ENCODE measurements at places on chromosomes 12 and 14. TPM values are rescaled to one million over a fixed set of nuclear protein-coding genes. Genes with fewer than 3 reads are reported as not detected.

Gene FLRT2
- total RNA-seq = 2.1 TPM

Gene CLEC9A
- not detected for total RNA-seq

Gene FGF6
- total RNA-seq = not detected

- H3K27ac ChIP-seq = no peak overlapping the region
- no peaks in the 10 kb centered on the region for H3K27me3 ChIP-seq
- no peak overlapping the region for H3K4me3 ChIP-seq
- peaks cover 3% of the 10 kb centered on the region for H3K36me3 ChIP-seq
- peaks cover 10% of the 10 kb centered on the region for H3K4me1 ChIP-seq
- DNase-seq = no peak
Observed at GRCh38 chr14:59297071-59297776, 108.8 kb downstream of the DAAM1 start.

DNA sequence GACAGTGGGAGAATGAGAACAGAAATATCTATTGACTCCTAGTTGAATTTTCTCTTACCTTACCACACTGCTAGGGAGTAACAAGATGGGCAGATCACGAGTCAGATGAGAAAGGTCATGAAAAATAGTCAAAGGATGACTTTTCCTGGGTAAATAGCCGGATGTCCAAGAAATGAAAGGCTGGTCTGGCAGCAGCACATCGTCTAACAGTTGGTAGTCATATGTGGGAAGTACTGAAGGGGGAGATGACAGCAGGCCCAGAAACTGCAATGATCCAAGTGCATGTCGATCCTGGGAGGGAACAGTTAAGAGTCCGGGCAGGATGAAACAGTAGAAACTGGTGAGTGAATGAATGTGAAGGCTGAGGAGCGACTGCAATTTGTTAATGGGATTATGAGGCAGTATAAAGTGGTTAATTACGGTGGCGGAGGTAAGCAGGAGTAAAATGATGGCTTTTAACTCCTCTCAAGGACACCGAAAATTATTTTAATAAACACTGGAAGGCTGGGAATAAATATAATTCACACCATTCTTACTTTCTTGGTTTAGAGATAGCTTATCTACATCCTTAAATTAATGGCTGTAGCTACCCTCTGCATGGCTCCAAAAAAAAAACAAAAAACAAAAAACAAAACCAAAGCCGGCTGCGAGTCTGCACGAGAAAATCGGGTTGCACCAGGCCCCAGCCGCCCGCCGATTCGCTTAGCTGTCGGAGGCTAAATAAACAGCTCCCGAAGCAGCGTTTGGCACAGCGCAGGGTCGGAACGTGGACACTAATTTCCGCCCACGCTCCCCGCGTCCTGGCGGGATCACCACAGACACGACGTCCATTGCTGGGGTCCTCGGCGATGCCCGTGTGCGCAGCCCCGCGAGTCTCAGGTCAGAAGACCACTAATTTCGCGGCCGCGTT lies 1.0 kb upstream of the ERC1 start:
- H3K27ac ChIP-seq = peak overlapping the region; percentile 72
- H3K36me3 ChIP-seq = no peaks in the 10 kb centered on the region
- peak overlapping the region; percentile 83 for H3K4me3 ChIP-seq

DNA sequence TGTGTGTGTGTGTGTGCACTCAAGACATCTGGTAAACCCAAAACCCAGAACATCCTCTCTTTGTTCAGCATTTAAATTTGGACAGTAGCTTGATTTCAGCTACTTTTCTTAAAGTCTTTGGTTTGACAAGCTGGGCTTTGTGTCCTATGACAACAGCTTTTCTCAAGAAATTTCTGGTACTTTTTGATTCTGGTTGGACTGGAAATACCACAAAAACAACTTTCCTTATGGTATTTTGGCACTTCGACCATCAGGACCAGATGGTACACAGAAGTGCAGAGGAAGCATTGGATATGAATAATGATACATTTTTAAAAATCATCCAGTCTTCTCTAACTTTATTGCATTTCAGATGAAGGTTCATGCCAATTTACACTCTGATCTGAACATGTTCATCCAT lies 286.6 kb upstream of the FLRT2 start:
- no peak overlapping the region for H3K4me3 ChIP-seq
- no peak overlapping the region for H3K27ac ChIP-seq
- no peaks in the 10 kb centered on the region for H3K4me1 ChIP-seq
- H3K27me3 ChIP-seq = no peaks in the 10 kb centered on the region
- no peak for DNase-seq
- no peaks in the 10 kb centered on the region for H3K36me3 ChIP-seq

- H3K4me3 ChIP-seq = no peak overlapping the region
- no peaks in the 10 kb centered on the region for H3K4me1 ChIP-seq
- no peak overlapping the region for H3K27ac ChIP-seq
- no peaks in the 10 kb centered on the region for H3K27me3 ChIP-seq
- H3K36me3 ChIP-seq = no peaks in the 10 kb centered on the region
Observed at GRCh38 chr12:59500915-59501314, 94.9 kb upstream of the SLC16A7 start.

DNA sequence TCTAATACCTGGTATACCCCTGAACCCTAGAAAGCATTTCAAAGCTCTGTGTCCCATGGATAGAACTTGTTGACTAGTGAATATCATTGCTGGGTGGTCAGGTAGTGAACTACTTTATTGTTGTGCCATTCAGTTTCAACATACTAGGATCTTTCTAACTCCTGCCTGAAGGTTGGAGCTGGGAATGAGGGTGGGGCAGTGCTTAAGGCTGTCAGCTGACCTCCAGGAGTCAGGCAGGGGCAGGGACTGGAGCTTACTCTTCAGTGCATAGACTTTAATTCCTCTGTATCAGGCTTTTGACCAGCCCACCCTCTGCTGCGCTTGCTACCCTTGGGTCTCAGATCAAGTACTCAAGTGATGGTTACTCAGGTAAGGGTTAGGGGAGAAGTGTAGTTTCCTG lies 102.6 kb upstream of the RFX4 start:
- H3K36me3 ChIP-seq = no peaks in the 10 kb centered on the region
- no peak overlapping the region for H3K4me3 ChIP-seq
- DNase-seq = no peak
- H3K27ac ChIP-seq = no peak overlapping the region
- no peaks in the 10 kb centered on the region for H3K4me1 ChIP-seq
- no peaks in the 10 kb centered on the region for H3K27me3 ChIP-seq

- H3K27me3 ChIP-seq = peaks cover 61% of the 10 kb centered on the region
- H3K4me1 ChIP-seq = no peaks in the 10 kb centered on the region
- no peak overlapping the region for H3K27ac ChIP-seq
- DNase-seq = no peak
- no peaks in the 10 kb centered on the region for H3K36me3 ChIP-seq
Observed at GRCh38 chr12:125330645-125331341, 265.6 kb downstream of the AACS start.

- no peaks in the 10 kb centered on the region for H3K36me3 ChIP-seq
- no peaks in the 10 kb centered on the region for H3K4me1 ChIP-seq
Observed at GRCh38 chr12:92412856-92413255, 267.2 kb upstream of the BTG1 start.

GRCh38 chr12:13918897-13919296 lies 62.5 kb downstream of the GRIN2B start:
- no peak overlapping the region for H3K4me3 ChIP-seq
- H3K27ac ChIP-seq = no peak overlapping the region
- no peaks in the 10 kb centered on the region for H3K36me3 ChIP-seq
- no peak for DNase-seq

- H3K27ac ChIP-seq = no peak overlapping the region
- DNase-seq = no peak
Observed at GRCh38 chr14:89353766-89354113, 63.3 kb downstream of the FOXN3 start.

GRCh38 chr12:3168223-3169221 lies 91.3 kb downstream of the TSPAN9 start:
- H3K27ac ChIP-seq = no peak overlapping the region
- no peaks in the 10 kb centered on the region for H3K27me3 ChIP-seq
- DNase-seq = peak; percentile 87
- H3K4me1 ChIP-seq = peaks cover 26% of the 10 kb centered on the region
- no peak overlapping the region for H3K4me3 ChIP-seq

GRCh38 chr12:7806863-7807487 lies 17.8 kb downstream of the NANOG start:
- H3K4me3 ChIP-seq = no peak overlapping the region
- H3K36me3 ChIP-seq = no peaks in the 10 kb centered on the region
- no peak overlapping the region for H3K27ac ChIP-seq
- no peaks in the 10 kb centered on the region for H3K27me3 ChIP-seq
- H3K4me1 ChIP-seq = peaks cover 6% of the 10 kb centered on the region

DNA sequence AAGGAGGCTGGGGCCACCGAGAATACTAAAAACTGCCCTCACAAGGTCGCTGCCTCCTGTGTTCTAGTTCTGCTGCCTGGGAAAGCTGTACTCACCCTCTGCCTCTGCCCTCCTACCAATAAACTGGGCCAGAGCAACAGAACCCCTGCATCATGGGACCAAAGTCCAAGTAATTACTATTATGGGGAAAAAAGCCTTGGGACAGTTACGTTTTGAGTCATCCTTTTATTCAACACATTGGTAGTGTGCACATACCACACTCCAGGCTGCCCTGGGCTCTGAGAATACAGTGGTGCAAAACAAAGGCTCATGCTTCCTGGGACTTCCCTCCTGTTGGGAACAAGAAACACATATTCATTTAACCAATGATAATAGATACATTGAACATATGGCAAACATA lies 49.0 kb downstream of the CACNA1C start:
- no peak overlapping the region for H3K4me3 ChIP-seq
- H3K27ac ChIP-seq = no peak overlapping the region
- H3K36me3 ChIP-seq = no peaks in the 10 kb centered on the region
- no peaks in the 10 kb centered on the region for H3K4me1 ChIP-seq
- peaks cover 76% of the 10 kb centered on the region for H3K27me3 ChIP-seq

GRCh38 chr12:81170072-81170471 lies 92.2 kb downstream of the ACSS3 start:
- H3K4me1 ChIP-seq = no peaks in the 10 kb centered on the region
- no peak overlapping the region for H3K27ac ChIP-seq
- no peak for DNase-seq

DNA sequence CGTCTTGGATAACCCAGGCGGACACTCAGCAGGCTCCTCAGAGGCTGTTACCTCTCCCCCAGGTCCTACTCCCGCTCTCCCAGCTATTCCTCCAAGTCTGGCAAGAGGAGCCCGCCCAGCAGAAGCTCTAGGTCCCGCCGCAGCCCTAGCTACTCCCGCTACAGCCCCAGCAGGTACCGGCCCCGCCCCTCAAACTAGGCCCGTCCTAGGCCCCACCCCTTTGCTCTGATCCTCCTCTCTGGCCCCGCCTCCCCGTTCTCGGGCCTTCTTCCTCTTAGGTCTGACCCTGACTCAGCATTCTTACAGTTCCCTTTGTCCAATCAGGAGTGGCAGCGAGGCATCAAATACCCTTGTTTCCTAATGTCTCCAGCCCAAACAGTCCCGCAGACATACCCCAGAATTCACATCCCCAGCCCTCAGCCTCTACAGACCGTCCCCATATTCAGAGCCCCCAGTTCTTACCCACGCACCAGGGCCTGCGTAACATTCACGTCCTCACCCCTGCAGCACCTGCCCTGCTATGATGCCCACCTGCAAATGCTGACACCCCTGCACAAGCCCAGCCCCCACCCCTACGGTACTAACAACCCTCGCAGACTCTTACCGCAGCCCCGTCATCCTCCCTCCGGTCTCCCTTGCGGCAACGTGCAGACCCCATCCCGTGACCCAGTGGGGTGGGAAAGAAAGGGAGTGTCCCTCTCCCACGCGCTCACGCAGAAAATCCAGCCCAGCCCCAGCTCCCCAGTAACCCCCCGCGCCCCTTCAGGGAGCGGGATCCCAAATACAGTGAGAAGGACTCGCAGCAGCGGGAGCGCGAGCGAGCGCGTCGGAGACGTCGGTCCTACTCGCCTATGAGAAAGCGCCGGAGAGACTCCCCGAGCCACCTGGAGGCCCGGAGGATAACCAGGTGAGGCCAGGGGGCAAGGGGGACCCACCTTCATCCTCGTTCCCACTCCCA lies 25.0 kb upstream of the HSPB8 start:
- H3K27me3 ChIP-seq = peaks cover 15% of the 10 kb centered on the region
- DNase-seq = no peak
- H3K36me3 ChIP-seq = no peaks in the 10 kb centered on the region
